ENCODE measurements at places on chromosomes 2 and 18.

DNA sequence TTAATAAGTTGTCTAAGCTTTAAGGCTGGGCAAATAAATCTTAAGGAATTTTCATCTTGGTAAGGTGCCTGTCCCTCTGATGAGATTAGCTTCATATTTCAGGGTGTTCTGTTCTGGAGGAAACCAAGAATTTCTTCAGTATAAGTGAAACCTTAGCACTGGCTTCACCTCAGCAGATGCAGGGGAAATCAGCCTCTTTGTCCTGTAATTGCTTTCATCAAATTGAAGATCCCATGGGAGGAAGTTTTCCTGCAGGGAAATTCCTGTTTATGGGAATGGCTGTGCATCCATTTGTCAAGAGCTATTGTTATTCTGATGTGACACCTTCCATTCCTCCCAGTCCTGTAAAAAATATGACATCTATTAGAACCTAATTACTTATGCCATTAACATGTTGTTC lies 174.5 kb downstream of the PTPRM start:
- no peak for DNase-seq

DNA sequence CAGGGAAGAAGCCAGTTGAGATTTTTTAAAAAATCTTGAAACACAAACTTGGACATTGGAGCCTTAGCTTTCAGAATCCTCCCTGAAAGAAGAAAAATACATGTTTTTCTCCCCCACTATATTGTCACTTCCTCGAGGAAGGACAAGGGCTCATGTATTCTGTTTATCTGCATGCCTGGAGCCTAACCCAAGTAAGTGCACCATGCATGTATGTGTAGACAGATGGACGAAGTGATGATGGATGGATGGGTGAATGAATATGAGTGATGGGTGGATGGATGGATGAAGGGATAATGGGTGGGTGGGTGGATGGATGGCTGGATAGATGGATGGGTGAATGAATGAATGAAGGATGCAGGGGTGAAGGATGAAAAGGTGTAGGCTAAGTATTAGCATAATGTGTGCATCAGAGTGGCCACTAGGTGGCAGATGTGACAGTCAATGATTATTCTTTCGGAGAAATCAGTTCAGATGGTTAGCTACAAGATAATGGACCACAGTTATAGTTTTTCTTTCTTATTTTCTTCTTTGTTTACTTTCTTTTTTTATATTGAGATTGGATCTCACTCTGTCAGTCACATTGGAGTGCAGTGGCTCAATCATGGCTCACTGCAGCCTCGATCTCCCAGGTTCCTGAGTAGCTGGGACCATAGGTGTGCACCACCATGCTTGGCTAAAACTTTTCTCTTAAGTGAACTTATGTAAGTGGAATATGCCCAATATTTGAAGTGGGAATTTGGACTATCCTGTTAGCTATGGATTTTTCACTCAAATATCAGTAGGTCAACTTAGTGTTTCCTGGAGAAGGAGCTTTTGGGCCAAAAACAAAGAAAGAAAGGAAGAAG lies 18.5 kb upstream of the CCDC93 start:
- no peak for DNase-seq

GRCh38 chr2:21367421-21367820 lies 243.7 kb downstream of the TDRD15 start:
- DNase-seq: no peak

DNA sequence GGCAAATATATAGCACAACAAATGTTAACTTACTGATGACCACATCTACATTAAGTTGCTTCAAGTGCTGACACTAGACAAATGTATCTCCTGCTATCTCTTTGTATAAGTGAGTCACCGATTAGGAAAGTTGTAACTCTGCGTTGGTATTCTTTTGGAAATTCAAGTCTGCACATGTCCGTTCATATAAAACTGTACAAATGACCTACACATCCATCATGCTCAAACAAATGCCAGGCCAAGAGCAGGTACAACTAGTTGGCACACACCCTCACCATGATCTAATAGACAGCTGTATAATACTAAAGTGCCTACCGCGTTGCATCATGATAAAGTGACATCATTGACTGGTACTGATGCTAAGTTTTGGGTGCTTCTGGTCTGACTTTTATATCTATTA lies 141.1 kb downstream of the RBMS1 start:
- DNase-seq: no peak

- DNase-seq: no peak
These were observed 355.3 kb upstream of the NRXN1 start for GRCh38 chr2:51387235-51387634.

DNA sequence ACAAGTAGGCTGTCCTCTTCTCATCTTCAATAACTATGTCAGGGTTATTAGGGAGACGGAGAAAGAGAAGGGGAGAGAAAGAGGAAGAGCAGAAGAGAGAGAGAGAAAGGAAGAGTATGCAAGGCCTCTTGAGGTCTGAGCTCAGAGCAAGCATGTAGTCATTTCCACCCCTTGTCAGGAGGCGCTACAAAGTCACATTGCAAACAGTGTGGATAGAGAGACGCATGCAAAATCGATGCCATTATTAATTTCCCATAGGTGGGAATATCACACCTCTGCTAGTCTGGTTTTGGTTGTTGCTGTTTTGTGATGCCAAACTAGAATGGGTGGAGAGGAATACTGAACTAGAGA lies 24.2 kb upstream of the SERPINE2 start:
- DNase-seq: no peak

- DNase-seq: no peak
These were observed 165.5 kb upstream of the SALL3 start for GRCh38 chr18:78813936-78814710.

- DNase-seq: no peak
These were observed 8.4 kb upstream of the AGBL5 start for GRCh38 chr2:27042985-27043634.

DNA sequence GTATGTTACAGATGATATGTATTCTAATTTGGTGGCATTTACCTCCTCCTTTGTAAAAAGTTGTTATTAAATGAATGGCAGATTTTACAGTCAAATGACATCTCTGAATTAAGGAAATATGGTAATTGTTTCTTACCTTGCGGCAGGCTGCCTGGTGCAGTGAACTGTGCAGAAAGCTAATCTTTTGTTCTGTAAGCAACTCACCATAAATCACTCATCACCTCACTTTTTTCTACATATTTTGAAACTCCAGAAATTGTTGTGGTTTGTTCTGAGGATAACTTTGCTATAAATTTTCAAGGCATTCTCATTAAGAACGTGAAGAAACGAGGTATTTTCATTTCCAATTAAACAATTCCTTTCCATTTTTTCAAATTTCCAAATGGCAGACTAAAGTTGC lies 52.7 kb downstream of the ST6GAL2 start:
- no peak for DNase-seq

- DNase-seq: no peak
These were observed 211.9 kb downstream of the EXOC6B start for GRCh38 chr2:72613931-72614330.

DNA sequence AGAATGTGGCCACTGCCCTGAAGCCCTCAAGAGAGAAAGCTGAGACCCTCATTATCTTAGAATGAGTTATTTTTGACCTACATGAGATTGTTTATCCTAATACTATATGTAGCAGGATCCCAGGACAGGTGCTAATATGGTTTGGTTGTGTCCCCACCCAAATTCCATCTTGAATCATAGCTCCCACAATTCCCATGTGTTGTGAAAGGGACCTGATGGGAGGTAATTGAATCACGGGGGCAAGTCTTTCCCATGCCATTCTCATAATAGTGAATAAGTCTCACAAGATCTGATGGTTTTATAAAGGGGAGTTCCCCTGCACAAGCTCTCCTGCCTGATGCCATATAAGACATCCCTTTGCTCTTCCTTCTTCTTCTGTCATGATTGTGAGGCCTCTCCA lies 76.8 kb downstream of the CCBE1 start:
- no peak for DNase-seq

DNA sequence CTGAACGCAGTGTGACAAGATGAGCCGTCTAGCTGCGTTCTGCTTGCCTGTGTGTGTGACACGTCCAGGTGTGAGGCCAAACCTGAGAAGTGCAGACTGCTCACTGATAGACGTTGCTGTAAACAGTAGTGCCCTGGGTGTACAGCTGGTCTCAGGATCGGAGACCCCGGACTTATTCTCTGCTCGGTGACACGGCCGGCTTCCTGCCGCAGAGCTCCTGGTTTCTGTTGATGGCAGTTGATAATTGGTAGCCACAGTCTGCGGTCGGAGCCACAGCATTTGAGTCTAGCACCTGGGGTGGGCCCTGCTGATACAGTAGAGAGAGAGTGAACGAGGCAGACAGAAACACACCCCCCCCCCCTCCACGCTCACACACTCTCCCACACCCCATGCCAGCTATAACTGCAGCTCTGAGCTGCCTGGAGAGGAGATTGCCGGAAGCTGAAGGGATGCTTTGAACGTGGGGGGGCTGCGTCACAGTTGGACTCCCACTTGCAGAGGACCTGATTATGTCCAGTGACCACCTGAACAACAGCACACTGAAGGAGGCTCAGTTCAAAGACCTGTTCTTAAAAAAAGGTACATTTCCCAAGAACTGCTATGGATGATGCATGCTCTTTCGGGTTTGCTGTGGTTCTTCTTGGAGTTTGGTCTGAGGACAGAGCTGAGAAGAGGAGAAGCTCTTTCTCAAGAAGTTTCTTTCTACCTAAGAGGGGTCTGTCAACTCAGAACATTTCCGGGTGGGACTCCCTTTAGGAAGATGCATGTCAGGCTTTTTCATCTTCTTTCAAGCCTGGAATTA lies 114.0 kb downstream of the FAM210A start:
- DNase-seq: peak; percentile 67

DNA sequence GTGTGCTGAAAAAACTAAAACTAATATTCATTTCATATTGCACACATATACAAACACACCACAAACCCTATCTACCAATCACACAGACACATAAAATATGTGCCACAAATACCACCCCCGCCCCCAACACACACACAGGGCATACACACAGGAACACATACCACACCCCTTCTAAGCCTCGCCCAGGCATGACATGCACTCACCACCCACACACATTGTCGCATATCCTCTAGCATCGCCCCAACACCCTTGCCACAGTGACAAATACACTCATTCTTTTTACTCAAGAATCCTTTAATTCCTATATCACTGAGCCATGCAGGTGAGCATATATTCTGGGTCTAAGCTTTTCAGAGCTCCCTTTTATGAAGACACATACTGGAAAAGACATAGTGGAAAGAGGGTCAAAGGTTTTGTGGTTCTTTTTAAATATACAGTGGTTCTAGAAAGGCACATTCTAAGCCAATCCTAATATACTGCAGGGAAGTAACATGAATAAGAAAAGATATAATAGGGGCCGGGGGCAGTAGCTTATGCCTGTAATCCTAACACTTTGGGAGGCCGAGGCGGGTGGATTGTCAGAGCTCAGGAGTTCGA lies 24.5 kb upstream of the LCLAT1 start:
- DNase-seq: peak; percentile 58

Measured in activated CD8-positive, alpha-beta memory T cell treated with anti-CD3 and anti-CD28 coated beads for 48 hours (primary cell).